ENCODE measurements at places on chromosomes 2 and 18. TPM values are rescaled to one million over a fixed set of nuclear protein-coding genes. Genes with fewer than 3 reads are reported as not detected.

DNA sequence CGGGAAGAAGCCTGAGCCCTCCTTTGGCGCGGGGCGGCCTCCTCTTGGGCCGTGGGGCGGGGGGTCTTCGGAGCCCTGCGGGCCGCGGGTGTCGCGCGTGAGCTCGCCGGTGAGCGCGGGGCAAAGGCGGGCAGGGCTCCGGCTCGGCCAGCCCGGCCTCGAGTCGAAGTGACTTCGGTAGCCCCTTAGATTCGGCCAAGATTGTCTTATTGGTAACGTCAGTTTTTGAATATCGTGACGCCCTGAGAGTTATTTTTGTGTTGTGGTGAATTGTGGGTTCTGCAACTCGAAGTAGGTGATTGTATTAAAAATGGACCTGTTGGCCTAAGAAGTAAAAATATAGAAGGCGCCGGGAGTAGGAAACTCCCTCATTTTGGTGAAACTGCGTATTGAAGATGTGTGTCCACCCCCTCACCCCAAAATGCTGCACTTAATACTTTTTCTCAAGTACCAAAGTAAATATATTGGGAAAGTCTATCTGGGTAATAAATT is 669 bp downstream of the MARCHF7 start:
- no peak for DNase-seq

FAM124B gene
- total RNA-seq = 1.5 TPM

GRCh38 chr2:241234962-241235740 is 46.7 kb downstream of the ANO7 start:
- DNase-seq = no peak

MAL gene
- total RNA-seq = 8.7 TPM

DNA sequence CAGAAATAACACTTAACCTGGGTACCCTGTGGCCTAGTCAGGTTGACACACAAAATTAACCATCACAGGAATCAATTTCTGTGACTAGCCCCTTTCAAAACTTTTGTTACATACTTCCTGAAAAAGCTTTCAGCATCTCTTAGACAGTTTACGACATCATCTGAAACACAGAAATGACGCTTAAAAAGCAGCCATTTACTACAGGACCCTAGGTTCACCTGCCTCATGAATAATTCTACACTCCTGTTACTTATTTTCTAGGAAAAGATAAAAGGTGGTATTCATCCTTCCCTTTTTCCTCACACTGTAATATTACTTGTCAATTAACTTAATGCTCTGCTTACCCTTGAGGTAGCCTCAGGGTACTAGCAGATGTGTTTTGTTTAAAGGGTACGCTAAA is 388.4 kb downstream of the IRS1 start:
- DNase-seq = no peak

Measured in right atrium auricular region (tissue), 2 donors.